CD14-positive monocyte (primary cell): ENCODE measurements at places on chromosomes 5 and 9.

DNA sequence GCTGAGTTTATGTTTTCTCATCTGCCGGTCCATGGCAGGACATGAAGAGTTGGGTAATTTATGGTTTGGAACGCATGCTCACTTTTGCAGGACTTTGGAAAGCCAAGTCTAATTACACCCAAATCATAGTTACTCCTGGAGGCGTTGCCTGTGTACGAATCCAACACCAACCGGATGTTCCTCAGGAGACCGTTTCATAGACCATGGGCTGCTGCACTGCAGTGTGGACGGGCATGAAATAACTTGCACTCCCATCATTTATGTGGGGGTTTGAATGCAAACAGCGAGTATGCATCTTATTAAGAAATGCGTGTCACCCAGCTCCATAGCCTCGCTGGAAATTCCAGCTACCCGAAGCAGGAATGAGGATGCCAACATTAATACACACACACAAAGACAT lies 96.1 kb upstream of the IRX2 start:
- H3K4me1 ChIP-seq = no peaks in the 10 kb centered on the region
- no peak for DNase-seq
- H3K4me3 ChIP-seq = no peak overlapping the region

DNA sequence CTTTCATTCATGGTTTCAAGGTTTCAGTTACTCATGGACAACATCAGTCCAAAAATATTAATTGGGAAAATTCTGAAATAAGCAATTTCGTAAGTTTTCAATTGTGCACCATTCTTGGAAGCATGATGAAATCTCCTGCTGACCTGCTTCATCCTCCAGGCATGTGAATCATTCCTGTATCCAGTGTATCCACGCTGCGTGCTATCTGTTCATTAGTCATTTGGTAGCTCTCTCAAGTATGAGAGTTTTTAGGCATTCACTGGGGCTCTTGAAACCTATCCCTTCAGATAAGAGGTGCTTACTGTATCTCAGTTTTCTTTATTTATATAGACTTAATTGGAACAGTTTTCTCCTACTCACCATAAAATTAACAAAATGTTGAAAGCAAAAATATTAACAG lies 293.0 kb downstream of the CDH12 start:
- no peak overlapping the region for H3K27ac ChIP-seq
- no peak overlapping the region for H3K4me3 ChIP-seq
- no peaks in the 10 kb centered on the region for H3K27me3 ChIP-seq
- no peaks in the 10 kb centered on the region for H3K4me1 ChIP-seq

- no peak overlapping the region for H3K4me3 ChIP-seq
- no peaks in the 10 kb centered on the region for H3K4me1 ChIP-seq
- no peaks in the 10 kb centered on the region for H3K36me3 ChIP-seq
- H3K27me3 ChIP-seq = no peaks in the 10 kb centered on the region
These were observed 132.0 kb downstream of the IZUMO3 start for GRCh38 chr9:24413651-24414050.

DNA sequence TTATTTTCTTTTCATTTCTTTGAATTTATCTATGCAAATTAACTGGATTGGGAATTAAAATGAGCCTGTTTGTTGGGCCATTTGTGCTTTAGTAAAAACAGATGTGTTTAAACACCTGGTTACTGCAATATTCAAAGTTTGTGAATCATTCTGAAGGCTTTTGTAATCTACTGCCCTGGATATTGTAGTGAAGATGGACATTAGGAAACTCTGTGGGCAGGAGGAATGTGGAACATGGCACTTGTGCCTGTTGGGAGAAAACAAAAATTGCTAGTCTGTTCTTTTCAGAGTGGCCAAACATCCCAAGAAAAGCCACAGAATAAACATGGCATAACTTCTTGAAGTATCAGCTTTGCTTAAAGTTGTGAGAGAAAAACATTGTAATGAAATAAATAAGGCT lies 40.8 kb downstream of the CHSY3 start:
- DNase-seq = no peak
- no peak overlapping the region for H3K27ac ChIP-seq
- H3K27me3 ChIP-seq = no peaks in the 10 kb centered on the region
- H3K4me3 ChIP-seq = no peak overlapping the region

DNA sequence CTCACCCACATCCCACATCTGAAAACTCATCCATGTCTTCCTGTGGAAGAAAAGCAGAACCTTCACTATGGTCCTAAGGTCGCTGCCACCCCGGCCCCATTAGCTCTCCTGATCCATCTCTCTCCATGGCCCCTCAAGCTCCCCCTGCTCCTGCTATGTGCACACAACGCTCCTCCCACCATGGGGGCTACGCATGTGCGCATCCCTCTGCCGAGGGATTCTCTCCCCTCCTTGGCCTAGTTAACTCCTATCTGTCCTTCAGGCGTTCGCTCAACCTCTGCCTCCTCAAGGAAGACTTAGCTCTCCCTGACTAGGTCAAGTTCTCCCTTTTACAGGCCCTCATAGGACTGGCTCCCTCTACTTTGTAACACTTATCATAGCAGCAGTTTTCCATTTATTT lies 9.8 kb downstream of the AKNA start:
- peaks cover 95% of the 10 kb centered on the region for H3K4me1 ChIP-seq
- no peak overlapping the region for H3K4me3 ChIP-seq
- H3K27ac ChIP-seq = no peak overlapping the region
- H3K27me3 ChIP-seq = no peaks in the 10 kb centered on the region
- no peak for DNase-seq

DNA sequence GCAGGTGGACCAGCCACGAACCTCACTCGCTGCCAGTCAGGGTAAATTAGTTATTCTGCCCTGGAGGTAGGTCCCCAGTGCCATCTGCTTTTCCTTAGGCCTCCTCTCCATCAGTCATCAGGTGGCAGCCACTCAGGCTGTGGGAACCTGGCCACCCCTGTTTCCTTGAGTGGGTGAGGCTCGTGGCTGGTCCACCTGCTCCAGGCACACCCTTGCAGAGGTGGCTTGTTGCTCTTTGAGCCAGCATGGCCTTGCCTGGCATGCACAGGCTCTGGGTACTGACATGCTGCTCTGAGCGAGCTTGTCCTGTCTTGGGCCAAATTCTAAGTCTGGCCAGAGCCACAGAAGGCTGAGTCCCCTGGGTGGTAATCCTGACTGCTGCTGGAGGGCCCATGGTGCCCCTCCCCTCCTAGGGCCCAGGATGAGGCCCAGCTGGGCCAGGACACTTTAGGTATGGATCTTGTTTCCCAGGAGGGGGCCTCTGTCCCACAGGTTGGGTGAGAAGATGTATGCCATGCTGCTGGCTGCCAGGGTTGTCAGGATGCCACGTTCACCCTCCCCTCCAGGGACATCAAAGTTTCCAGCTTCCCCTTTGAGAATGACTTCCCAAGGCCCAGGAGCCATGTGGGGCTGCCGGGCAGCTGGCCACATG lies 17.0 kb upstream of the ZNF484 start:
- no peak overlapping the region for H3K4me3 ChIP-seq
- H3K27me3 ChIP-seq = no peaks in the 10 kb centered on the region
- no peaks in the 10 kb centered on the region for H3K36me3 ChIP-seq
- no peak overlapping the region for H3K27ac ChIP-seq
- no peak for DNase-seq
- no peaks in the 10 kb centered on the region for H3K4me1 ChIP-seq

- DNase-seq = no peak
- H3K4me1 ChIP-seq = no peaks in the 10 kb centered on the region
- no peaks in the 10 kb centered on the region for H3K27me3 ChIP-seq
- H3K4me3 ChIP-seq = no peak overlapping the region
- no peak overlapping the region for H3K27ac ChIP-seq
These were observed 106.7 kb downstream of the EFNA5 start for GRCh38 chr5:107563959-107564544.

- DNase-seq = peak; percentile 55
- H3K4me1 ChIP-seq = peaks cover 27% of the 10 kb centered on the region
These were observed 51.2 kb upstream of the GGTA1 start for GRCh38 chr9:121550569-121551512.

GRCh38 chr5:51686622-51687021 lies 303.4 kb downstream of the ISL1 start:
- H3K4me3 ChIP-seq = no peak overlapping the region
- H3K27me3 ChIP-seq = no peaks in the 10 kb centered on the region
- DNase-seq = no peak
- H3K36me3 ChIP-seq = no peaks in the 10 kb centered on the region
- no peak overlapping the region for H3K27ac ChIP-seq

DNA sequence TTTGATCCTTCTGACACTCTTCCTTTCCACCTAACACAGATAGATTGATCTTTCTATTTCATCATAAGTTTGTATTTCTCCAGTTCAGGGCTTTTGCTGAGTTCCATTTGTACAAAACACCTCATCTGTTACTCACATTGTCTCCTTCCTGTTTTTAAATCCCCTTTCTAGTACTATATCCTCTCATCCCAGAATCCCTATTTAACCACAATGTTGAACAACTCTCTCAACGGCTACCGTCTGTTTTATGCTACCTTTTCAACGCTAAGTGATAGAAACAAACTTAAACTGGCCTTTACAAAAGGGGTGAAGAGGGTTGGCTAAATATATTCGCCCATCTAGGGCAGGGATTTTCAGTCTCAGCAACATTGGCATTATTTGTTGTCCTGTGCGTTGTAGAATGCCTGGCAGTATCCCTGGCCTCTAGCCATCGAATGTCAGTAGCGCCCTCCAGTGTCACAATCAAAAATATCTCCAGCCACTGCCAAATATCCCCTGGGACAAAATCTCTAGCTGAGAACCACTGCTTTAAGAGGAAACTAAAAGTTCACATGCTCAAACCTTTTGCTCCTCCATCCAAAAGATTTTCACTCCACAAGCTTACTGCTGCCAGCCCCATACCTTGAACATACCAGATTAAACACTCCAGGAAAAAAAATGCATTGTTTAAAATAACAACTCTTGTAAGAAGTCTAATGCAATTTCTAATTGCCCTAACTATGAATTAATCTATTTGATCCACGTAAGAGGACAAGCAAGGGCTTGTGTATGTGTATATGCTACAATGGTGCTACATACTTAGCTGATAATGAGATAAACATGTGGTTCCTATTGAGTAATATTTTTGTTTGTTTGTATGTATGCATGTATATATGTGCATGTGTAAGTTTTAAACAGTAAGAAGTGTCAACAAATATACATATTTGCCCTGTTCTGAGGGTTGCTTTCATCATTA lies 344.0 kb downstream of the PTPRD start:
- no peak overlapping the region for H3K4me3 ChIP-seq
- no peaks in the 10 kb centered on the region for H3K36me3 ChIP-seq
- DNase-seq = no peak
- no peaks in the 10 kb centered on the region for H3K27me3 ChIP-seq
- H3K27ac ChIP-seq = no peak overlapping the region

DNA sequence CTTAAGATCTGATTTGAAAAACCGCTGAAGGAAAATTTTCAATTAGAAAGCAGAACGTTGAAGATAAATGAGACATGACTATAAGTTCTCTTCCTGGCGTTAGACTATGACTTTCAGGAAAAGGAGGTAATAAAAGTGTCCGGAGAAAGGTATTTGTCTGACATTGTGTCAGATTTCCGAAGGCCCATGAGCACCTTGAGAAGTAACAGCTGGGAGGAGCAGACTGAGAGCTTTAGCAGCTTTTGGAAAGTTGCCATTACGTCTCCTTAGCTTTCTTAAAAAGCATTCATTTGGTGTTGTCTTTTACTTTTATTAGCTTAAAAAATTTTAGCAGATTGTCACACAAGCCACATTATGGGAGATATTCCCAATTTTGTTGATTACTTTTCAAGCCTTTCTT lies 363.5 kb downstream of the NDUFS4 start:
- no peak overlapping the region for H3K4me3 ChIP-seq
- no peaks in the 10 kb centered on the region for H3K36me3 ChIP-seq
- DNase-seq = no peak
- no peaks in the 10 kb centered on the region for H3K4me1 ChIP-seq
- no peak overlapping the region for H3K27ac ChIP-seq

GRCh38 chr5:174431504-174431903 lies 292.9 kb upstream of the MSX2 start:
- no peaks in the 10 kb centered on the region for H3K4me1 ChIP-seq
- no peaks in the 10 kb centered on the region for H3K27me3 ChIP-seq
- no peak for DNase-seq
- H3K36me3 ChIP-seq = no peaks in the 10 kb centered on the region
- no peak overlapping the region for H3K4me3 ChIP-seq

DNA sequence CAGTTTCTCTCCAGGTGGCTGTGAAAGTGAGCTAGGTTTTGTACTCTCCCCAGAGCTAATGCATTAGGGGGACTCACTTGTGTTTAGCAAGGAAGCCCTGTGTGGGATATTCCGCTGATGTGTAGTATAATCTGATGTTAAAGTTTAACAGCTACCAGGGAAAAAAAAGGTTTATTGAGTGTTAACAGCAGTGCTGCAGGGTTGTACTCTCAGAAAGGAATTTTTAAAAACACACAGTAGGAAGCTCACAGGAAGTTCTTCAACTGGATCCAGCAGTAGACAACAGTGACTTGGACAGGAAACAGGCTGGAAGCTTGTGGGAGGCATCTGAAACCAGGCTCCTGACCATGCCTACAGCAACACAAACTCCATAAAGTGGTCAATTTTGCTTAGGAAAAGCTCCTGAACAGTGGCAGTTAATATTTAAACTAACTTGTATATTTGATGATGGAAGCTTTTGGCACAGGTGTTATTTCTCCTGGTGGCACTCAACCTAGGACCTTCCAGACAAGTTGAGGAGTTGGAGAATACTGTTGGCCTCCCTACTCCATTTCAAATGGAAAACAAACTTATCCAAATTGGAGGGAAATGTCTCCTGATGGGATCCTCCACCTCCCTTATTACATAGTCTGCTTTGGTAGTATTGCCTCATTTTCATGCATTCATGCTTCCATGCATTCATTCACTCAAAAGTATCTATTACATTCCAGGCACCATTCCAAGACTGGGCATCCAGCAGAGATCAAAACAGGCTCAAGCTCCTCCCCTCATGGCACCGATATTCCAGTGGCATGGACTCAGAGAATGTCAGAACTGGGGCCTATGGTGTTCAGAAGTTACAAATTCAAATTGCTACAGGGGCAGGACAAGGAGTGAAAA lies 54.7 kb downstream of the FOXD1 start:
- no peak overlapping the region for H3K27ac ChIP-seq
- peaks cover 27% of the 10 kb centered on the region for H3K27me3 ChIP-seq
- no peak overlapping the region for H3K4me3 ChIP-seq
- H3K36me3 ChIP-seq = no peaks in the 10 kb centered on the region
- no peak for DNase-seq
- H3K4me1 ChIP-seq = peaks cover 7% of the 10 kb centered on the region
